Pancreas (tissue), 10 donors: ENCODE measurements at places on chromosomes 11 and 22.

DNA sequence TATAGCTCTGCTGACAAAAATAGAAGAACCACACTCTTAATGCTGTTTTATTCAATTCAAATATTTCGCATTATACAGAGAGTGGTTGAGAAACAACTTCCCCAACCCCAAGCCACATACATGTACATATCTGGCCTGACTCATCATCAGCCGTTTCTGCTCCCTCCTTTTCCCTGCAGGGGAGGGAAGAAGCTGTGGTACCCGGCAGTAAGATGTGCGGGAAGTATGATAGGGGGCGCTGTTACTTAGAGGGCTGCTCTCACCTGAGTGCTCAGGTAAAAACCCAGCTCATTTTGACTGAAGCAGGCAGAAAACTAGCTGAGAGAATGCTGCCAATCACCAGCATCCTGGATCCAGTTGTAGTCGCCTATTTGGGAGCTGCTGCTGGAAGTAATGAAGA, 85.5 kb downstream of the NELL1 start:
- DNase-seq: no peak

DNA sequence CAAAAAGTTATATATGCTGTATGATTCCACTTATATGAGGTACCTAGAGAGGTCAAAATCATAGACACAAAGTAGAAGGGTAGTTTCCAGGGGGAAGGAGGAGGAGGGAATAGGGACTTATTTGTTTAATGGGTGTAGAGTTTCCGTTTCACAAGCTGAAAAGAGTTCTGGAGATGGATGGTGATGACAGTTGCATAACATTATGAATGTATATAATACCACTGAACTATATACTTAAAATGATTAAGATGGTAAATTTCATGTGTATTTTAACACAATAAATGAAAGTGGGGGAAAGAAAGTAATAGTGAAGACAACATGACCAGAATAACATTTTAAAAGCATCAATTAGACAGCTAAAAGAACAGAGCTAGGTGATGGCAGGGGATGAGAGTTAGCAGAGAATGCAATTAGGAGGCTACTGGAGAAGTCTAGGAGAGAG, 51.2 kb downstream of the MRTFA start:
- DNase-seq: no peak

GRCh38 chr11:123431619-123432018, 1.6 kb downstream of the GRAMD1B start:
- no peak for DNase-seq

- no peak for DNase-seq
Measured at GRCh38 chr11:11122749-11123148, 230.3 kb downstream of the CSNK2A3 start.

- DNase-seq: no peak
Measured at GRCh38 chr11:35933320-35933871, 10.5 kb upstream of the LDLRAD3 start.

GRCh38 chr11:88435415-88435814, 97.9 kb upstream of the CTSC start:
- DNase-seq: no peak

- DNase-seq: no peak
Measured at GRCh38 chr11:75816561-75817239, 1.7 kb downstream of the UVRAG start.

DNA sequence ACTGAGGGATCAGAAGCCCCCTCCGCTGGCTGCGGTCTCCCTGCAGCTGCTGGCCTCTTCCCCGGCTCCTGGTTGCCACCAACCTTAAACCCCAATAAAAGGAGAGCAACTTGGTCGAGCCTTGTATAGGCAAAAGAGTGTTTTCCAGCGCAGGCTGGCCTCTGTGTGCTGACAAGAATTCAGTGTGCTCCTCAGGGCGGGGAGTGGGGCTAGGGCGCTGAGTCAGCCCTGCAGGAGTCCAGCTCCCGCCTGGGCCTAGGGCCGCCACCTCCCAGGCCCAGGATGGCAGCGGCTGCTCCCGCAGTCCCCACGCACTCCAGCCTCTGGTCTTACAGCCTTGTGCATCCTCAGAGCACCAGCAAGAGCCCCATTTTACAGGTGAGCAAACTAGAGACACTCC, at the start of gene SHISAL1:
SHISAL1 (minus strand) TSS at position 186 of the 400 bp plus-strand sequence. CDS start 12,006 bp downstream, outside the sequence.
- DNase-seq: no peak

- DNase-seq: no peak
Measured at GRCh38 chr11:94656968-94657367, 89.8 kb downstream of the PIWIL4 start.

GRCh38 chr22:46596819-46597218, 23.4 kb upstream of the GRAMD4 start:
- peak; percentile 84 for DNase-seq
